ENCODE measurements at places on chromosomes 1 and 21.

DNA sequence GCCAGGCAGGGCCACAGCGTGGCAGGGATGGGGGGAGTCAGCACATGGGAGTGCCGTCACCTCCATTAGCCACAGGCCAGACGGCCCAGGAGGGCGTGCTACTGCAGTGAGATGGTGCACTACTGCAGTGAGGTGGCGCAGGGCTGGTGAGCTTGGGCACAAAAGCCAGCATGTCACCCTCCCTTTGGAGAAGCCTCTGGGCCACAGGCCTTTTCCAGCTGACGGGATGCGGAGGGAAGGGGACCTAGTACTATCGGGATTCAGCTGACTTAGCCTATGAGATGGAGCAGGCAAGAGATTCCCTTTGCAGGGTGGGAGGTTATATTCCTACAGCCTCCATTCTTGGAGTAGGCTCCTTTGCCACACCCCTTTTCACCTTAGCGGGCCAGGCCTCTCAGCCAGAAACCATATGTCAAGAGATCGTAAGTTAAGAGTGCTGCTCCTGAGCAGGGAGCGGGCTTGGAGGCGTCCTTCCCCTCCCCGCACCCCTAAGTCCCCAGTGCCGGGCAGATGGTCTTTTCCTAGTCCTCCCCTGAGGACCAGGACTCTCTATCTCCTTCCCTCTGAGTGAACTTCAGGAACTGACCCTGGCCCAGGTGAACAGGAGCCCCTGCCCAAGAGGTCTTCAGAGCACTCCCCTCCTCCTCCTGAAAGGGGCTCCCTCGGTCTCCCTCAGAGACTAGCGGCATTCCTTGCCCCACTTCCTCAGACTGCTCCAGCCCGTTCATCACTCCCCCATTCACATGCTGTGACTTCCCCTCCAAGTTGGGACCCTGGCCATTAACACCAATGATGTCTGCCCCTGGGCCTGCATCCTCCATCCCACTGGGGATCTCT, 8.2 kb downstream of the NES start:
- no peak for DNase-seq

- DNase-seq: no peak
These were observed 262.1 kb upstream of the SGIP1 start for GRCh38 chr1:66271904-66272254.

- no peak for DNase-seq
These were observed 11.5 kb upstream of the BGLAP start for GRCh38 chr1:156230473-156230837.

DNA sequence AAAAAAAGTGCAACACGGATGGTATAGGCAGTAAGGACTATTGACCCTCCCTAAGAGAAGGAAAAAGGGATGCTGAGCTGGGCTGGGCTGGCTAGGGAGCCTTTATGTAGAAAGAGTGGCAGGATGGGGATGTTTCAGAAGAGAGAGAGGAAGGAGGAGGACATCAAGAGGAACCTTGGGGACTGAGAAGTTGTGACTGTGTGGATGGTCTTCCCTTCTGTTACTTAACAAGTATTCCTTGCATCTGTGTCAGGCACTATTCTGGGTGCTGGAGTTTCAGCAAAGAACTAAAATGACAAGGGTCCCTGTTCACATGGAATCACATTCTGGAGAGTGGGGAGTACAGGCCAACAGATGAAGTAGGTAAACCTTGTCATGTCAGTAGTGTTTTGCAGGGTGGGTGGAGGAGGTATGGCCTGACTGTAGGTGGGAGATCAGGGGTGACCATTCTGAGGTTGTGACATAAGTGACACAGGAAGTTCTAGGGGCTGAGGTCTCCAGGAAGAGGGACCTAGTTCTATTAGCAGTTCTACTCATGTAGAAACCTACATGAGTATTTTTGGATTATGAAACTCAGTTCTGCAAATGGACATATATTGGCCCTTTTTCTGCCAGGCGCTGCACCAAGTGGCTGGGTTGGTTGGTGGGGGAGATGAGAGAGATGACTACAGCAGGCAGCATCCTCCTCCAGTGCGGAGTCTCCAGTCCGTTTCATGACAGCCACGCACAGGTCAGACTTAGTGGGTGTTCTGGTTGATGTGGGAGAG, 53.8 kb downstream of the PRDM2 start:
- no peak for DNase-seq

- no peak for DNase-seq
These were observed 36.0 kb upstream of the PRDM2 start for GRCh38 chr1:13663969-13664368.

GRCh38 chr1:20685741-20686140, 24.6 kb upstream of the DDOST start:
- DNase-seq: no peak

- DNase-seq: no peak
These were observed 48.6 kb downstream of the CHD5 start for GRCh38 chr1:6131561-6131960.

DNA sequence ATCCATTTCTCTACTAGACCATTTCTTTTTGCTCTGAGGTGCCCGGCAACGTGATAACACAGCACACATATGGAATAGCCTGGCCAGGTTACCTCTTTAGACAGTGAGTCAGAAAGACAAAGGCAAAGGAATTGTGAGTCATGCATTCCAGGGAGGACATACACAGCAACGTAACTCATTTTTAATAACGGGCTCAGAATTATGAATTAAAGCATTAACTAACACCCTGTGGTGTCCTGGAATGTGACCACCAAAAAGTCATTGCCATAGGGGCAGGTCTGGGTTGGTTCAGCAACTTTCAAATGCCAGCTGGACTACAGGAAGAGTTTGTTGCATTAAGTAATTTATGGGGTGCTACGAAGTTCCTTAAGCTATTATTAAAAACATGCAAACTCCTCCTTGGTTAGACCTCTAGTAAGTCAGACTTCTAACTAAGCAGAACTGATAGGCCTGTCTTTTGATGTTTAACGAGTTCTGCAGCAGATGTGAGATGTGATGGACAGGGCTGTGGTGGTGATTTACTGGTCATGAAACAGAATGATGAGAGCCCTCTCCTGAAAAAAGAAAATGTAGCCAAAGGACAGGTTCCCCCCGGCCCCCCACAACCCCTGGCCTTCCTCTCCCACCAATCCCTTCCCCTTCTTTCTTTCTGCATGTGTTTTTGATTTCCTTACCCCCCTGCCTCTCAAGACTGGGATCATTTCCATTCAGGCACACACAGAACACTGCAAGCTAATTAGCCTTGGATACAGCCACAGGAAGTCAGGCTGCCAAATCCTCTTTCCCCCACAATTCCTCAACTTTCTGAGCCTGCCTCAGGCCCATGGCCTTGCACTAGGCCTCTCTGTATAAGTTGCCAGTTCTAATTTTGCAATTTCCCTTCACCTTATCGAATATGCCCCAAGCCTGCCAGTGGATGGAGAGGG, 88.9 kb upstream of the HAO2 start:
- DNase-seq: peak; percentile 52

DNA sequence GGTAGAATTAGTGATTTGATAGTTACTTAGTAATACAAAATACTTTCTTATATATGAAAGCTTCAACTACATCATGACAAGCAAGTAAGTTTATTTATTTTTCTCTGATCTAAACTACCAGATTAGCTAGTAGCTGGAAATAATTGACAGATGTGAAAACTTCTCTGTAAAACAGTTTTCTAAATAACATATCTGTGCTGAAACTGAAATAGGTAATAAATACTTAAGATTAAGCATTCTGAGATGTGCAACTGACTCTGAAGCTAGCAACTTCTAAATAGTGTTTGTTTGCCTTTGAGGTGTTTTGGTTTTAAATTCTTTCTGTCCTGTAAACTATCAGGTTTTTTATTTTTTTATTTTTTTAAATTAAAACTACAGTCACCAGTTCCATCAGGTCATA, 18.5 kb upstream of the LHX8 start:
- DNase-seq: no peak

DNA sequence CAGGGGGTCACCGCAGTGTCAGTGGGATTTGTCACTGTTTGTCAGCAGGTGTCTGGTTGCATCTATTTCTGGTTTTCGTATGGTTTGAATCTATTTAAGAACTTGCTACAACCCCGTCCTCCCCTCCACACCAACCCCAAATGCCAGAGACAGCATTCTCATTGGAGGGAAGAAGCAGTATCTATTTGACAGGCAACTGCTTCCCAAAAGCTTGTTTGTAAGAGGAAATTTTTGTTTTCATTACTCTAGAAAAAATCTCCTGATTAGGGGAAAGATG, 54.4 kb downstream of the NR5A2 start:
- DNase-seq: no peak

- DNase-seq: no peak
These were observed 1123.7 kb downstream of the PLA2G4A start for GRCh38 chr1:187952446-187952845.

- DNase-seq: no peak
These were observed 21.5 kb downstream of the RCAN1 start for GRCh38 chr21:34593423-34593822.

DNA sequence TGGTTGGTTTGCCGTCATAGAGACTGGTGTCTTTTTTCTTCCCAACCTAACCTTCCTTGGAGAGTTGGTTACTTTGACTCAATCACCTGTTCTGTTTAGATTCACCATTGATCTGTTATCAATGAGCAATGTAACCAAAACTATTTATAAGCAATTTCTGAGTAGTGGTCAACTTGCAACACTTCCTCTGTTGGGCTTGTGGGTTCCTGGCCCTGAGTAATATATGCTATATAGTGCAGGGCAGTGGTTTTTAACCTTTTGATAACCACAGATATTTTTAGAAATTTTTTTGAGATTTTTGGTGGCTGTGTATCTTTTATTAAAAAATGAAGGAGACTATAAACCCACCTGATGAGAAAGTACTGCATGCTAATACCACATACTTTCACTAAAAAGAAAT, 9.4 kb upstream of the XCL1 start:
- no peak for DNase-seq

DNA sequence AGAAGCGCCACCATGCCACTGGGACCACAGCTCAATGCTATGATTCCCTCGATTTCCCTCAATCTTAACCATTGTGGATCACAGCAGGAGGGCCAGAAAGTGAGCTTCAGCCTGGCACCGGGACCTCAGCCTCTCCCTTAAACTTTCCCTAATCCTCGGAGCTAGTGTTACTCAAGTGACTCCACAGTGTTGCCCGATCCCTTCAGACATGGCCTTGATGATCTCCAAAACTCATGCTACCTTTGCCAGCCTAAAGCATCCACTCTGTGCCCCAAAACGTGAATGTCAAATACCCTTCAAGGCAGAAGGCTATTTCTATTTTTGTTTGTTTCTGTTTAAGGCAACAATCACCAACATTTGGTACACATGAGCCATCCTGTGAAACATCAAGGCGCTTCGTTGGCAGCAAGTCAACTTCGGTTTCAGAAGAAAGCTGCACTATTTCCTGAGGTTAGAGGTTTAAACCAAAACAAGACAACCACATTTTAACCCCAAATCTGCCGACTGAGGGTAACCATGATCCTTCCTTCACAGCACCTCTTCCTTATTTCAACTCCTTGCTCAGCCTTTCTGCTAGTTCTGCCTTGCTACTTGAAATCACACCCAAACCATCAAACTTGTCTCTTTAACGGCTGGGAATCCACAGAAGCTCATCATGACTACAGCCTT, 94.4 kb upstream of the KRTAP19-8 start:
- no peak for DNase-seq

- DNase-seq: no peak
These were observed 2.0 kb downstream of the PRMT6 start for GRCh38 chr1:107058245-107059032.

All from AG09319 (cell line).